Ureter (tissue), 1 donor: ENCODE measurements at places on chromosomes 4 and X.

GRCh38 chr4:120085705-120086104 lies 19.1 kb upstream of the MAD2L1 start:
- no peak for DNase-seq

DNA sequence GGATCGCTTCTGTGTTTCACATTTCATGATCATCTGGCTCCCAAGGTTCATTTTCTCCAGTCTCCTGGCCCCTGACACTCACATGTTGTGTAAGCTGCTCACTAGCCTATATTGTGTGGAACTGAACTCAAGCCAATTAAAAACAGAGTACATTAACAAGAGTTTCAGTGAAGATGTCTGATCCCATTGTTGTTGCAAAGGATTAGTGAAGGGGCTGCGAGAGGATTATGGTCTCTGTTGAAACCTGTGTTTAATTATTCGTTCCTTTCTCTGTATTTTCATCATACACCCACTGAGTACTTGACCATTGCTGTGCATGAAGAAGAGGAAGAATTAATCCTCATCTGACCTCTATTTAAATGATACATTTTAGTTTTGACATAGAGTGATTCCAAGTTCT lies 54.7 kb downstream of the AFF2 start:
- no peak for DNase-seq

GRCh38 chrX:19440713-19441112 lies 74.6 kb downstream of the MAP3K15 start:
- DNase-seq, result no peak

DNA sequence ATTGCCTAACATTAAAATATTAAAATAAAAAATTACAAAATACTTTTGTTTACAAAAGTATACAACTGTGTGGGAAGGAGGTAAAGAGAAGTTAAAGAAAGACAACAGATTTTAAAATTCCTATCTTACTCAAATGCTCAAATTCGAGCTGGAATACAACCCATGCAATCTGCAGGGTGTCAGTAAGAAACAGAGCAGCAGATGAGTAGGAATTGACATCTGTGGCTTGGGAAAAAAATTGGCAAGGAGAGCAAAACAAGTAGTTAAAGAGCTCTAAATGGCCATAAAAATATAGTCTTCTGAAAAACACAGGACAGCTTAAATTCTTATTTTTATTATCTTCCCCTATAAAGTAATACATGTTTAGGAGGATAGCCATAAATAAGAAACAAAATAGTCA lies 1609.0 kb upstream of the AGA start:
- DNase-seq, result no peak

GRCh38 chr4:183977707-183978106 lies 72.6 kb downstream of the STOX2 start:
- no peak for DNase-seq

GRCh38 chr4:104868533-104868932 lies 278.1 kb upstream of the TET2 start:
- DNase-seq, result no peak

DNA sequence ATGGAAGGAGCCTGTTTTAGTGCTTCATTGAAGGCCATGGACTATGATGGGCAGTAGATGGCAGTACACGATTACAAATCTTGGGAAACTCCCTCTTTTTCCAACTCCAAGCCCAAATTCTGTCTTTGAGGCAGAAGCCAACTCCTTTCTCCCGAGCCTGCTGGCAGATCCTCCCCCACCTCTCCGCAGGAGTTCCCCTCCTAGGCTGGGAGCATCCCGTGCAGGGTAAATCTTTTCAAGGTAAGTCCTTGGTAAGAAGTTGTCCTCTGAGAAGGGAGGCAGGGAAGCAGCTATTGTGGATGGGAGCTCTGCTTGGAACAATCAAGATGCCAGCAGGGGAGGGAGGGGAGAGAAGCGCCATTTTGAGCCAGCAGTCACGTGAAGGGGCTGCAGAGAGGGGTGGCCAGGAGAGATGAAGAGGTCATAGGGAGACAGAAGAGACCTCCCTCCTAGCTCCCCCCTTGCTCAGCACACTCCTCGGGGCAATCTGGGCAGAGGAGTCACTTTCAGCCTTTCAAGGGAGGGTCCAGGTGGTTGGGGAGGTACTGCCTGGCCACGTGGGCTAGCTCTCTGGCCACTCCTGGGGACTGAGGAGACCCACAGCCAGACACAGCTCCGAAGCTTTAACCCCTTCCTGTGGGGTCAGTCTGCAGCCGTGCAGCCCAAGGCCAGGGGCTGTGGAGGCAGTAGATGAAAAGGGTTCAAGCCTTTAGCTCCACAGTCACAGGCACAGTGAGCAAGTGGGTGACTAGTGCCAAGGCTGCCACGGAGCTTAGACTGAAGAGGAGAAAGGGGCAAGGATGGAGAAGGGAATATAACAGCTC lies 9.6 kb downstream of the CC2D2A start:
- peak; percentile 65 for DNase-seq

GRCh38 chr4:121246698-121247097 lies 82.6 kb upstream of the TNIP3 start:
- no peak for DNase-seq

DNA sequence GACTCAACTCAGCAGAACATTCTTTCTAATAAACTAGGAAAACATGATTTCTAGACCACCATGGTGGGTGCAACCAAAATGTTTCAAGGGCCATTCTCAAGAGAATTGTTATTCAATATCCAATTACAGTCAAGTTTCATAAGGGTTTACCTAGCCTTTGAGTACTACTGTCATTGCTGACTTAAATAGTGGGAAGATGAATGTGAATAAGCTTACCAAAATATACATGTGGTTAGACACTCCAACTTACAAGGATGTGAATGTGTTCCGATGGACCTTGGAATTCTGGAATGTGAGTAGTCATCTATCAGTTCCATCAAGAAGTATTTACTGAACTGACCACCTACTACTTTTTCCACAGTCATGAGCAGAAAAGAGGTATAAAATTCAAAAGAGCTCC lies 16.9 kb downstream of the SH3RF1 start:
- DNase-seq, result no peak

DNA sequence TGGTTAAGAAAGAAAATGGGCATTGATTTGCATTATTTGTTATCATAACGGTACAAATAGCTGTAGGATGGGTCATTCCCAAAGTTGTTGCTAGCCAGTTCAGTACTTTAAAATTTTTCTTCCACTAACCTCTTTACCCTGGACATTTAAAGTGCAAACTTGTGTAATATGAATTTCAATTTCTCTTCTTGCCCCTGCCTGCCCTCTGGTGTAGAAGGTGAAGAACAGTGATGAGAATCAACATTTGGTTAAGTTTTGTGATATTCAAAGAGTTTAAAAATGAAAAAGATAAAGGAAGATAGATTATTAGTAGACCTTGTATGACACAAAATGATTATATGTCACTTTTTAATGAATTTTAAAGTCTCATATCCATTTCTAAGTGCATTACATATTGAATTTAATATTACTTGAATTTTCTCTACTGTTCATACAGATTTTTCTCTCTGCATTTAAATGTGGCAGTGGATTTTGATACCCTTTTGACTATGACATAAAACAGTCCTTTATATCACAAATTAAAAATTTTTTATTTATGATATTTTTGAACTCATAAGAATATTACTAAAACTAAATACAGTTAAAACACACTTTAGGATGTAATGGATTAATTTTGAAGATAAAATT lies 337.7 kb downstream of the BMPR1B start:
- DNase-seq, result no peak

DNA sequence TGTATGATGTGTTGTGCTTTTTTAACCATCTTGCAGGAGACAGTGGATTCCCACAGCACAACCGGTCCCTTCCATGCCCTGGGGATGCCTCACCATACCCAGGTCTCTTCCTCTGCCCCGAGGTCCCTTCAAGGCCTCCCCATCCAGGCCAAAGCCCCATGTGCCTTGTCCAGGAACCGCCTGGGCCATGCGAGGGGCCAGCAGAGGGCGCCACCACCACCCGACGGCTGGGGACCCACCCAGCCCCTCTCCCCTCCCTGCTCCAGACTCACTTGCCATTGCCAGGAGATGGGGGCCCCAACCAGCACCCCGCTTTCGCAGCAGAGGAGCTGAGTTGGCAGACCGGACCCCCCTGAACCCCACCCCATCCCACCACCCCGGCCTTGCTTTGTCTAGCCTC lies 485.5 kb downstream of the TRAM1L1 start:
- DNase-seq, result no peak

DNA sequence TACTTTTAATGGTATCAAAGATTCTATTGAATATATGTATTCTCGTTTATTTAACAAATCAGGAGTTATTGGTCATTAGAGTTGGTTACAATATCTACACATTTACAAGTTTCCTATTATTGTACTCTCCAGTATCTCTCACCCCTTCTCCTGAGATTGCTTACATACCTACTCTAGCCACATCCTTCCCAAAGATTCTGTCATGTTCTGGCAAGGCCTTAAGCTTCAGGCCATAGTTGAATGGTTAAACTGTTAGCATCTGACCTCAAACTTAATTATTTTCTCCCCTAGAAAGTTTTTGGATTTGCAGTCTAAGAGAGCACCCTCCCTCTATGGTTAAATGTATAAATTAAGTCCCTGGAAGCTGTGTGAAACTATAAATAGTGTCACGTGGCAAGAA lies 784.2 kb downstream of the GLUD2 start:
- DNase-seq, result no peak

- no peak for DNase-seq
These were observed 194.8 kb upstream of the RASGEF1B start for GRCh38 chr4:81666491-81666890.

DNA sequence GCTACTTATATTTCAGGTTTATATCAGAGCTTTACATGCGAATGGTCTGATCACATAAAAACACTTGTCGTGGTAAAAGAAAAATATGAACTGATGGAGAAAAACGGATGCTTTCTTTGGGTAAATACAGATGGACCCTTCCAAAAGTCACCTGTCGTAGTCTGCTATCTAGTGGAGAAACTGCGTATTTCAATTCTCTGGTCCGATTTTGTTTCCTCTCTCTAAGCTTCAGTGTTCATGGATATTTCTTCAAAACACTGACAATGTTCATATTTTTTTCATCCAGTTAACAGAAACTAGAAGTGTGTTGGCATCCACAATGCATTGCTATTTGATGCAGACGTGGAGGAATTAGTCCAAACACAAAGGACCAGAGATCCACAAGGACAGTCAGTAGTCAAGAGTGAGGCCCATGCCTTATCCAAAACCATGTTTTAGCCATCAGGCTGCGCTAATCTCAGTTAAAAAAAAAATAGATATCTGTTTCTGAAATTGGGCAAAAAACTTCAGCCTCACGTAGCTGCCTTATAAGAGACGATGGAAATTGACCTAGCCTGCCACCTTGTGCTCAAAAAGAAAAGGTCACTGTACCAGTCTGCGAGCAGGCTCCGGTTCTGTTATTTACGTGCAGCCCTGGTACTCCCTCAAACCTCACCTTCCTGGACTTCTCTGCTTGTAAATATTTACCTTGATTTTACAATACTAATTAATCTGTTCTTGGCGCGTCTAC lies 16.0 kb downstream of the MEPE start:
- peak; percentile 60 for DNase-seq

GRCh38 chrX:43975796-43976195 lies 2.6 kb upstream of the NDP start:
- no peak for DNase-seq

DNA sequence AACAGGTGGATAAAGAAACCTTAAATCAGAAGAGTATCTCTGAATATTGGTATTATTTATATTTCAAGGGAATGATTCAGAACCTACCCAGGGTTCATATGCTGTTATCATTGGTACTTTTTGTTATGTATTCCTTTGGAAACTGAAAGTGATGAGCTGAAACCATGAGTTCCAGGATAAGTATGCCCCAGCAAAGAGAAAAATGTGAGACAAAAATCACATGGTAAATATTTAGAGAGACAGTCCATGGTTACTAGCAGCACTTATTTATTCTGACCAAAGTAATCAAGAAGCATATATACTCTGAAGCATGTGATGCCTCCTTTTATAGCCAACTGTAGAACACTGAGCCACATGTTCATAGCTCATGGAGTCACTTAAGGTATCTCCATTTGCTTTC lies 277.7 kb downstream of the ARAP2 start:
- DNase-seq, result no peak

GRCh38 chr4:101299899-101300540 lies 47.3 kb downstream of the PPP3CA start:
- no peak for DNase-seq

GRCh38 chrX:65196758-65197360 lies 220.6 kb upstream of the ZC4H2 start:
- no peak for DNase-seq

DNA sequence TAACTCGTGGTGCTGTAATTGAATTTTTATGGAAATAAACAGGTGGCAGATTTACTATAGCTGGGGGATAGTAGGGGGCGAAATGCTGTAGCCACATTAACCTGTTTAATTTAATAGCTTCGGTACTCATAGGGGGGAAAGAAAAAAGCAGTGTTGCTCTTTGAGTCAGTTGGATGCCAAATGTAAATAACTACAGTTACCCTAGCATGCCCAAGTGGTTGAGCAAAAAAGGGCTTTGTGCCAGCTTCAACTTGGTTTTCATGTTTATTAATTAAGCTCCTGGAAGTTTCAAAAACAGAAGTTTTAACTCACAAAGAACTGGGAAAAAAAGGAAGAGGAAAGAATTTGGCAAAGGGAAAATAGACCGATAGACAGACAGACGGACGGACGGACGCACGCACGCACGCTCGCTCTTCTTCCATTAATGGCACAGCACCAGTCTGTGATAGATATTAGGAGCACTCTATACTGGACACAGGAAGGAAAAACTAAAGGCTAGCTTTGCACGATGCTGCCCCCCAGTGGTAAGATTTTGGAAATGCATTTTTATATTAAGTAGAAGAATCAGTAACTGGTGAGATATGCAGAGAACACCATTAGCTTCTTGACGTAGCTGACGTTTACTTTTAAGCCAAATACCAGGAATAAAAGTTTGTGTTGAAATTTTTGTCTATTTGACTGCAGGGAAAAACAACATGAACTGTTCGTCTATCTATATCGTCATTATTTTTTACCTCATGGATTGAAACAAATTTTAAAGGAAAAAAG lies 151.8 kb downstream of the SLC7A11 start:
- peak; percentile 66 for DNase-seq

GRCh38 chr4:147944249-147944648 lies 212.4 kb downstream of the ARHGAP10 start:
- no peak for DNase-seq

DNA sequence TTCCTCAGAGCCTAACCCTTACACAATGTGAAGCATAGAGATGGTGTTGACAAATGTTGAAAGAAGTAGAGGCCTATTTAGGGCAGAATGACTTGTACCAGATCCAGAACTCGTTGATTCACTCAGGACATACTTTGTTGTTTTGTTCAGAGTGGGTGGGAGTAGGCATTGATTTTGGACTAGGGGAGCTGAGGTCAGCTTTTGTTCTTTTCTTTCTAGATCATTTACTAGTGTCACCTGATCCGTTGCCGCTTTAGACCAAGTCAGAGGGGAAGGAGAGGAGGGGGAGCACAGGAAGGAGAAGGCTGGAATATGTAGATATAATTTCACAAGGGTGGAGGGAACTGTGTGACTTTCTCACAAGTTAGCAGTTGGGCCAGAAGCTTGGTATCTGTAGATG lies 282.4 kb upstream of the GPC4 start:
- no peak for DNase-seq
